Progenitor cell of endocrine pancreas (in vitro differentiated cells): ENCODE measurements at places on chromosomes 6 and 20.

DNA sequence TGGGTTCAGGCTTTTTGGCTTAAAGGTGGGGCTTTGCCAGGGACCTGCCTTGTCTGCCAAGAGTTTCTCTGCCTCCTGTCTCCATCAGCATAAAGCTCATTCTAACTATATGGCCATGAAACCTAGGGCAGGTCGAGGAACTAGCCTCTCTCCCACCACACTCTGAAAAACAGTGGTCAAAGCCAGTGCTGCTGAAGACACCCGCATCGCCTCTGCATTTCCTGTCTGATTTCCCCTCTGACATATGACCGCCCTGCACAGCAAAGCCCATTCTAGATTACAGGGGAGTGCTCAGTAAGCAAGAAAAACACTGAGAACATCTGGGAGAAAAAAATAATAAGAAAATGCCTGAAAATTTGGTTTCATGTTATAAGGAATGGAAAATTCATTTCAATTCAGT is 573.6 kb downstream of the PRKN start:
- no peak for DNase-seq

- DNase-seq = no peak
These were observed 104.2 kb upstream of the DST start for GRCh38 chr6:56746767-56747504.

DNA sequence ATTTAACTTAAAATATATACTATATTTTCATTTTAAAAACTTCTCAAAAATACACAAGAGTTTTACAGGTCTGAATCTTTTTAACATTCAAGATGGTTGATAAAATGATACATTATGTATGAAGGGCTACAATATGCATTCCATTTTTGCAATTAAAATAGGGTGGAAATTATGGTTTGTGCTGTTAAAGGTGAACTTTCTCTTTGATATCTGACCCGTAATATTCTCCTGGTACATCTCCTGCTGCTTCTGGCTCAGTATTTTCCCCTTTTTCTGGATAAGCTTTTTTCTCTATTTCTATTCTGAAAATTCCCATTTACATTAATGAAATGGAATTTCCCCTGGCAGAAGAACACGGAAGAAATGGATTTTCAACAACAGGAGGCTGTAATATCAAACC is 27.4 kb upstream of the LCA5 start:
- no peak for DNase-seq

DNA sequence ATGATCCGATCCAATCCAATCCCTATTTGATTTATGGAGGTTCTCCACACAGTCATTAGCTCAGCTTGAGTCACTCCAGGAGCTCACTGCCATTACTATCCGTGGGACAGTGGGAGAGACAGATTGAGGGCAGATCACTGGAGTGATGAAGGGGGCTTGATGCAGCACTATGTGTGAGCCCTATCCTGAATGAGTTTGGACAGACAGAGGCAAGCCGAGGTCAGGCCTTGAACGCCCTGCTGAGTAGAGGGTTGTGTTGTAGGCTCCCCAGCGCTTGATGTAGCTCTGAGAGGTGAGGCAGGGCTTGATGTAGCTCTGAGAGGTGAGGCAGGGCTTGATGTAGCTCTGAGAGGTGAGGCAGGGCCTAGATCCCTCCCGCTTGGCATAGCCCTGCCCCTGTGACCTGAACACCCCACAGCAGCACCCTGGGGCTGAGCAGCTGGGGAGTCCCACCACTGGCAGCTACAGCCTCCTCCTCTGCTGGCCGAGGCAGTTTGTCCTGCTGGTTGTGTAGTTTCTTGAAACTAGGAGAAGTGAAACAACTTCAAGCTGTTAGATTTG is 58.7 kb downstream of the ZFAND3 start:
- DNase-seq = no peak

- DNase-seq = no peak
These were observed 243.7 kb downstream of the ARID1B start for GRCh38 chr6:157020881-157021343.

DNA sequence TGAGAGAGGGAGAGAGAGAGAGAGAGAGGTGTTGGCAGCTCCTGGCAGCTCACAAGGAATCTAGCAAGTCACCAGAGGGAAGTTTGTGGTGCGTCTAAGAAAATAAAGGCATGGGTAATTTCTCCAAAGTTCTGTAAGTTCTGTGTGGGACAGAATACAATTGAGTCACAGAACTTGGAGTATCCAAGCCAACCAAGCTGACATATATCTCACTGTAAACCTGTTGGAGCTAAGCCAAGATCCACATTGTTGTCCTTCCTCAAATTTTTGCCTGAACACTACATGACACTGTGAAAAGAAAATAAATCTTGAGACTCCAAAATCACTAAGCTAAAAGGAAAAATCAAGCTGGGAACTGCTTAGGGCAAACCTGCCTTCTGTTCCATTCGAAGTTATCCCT is 436.7 kb downstream of the MEI4 start:
- DNase-seq = no peak

- DNase-seq = no peak
These were observed 328.4 kb downstream of the KIF16B start for GRCh38 chr20:16244892-16245291.

GRCh38 chr6:127317388-127318128 is 25.9 kb downstream of the ECHDC1 start:
- DNase-seq = no peak

DNA sequence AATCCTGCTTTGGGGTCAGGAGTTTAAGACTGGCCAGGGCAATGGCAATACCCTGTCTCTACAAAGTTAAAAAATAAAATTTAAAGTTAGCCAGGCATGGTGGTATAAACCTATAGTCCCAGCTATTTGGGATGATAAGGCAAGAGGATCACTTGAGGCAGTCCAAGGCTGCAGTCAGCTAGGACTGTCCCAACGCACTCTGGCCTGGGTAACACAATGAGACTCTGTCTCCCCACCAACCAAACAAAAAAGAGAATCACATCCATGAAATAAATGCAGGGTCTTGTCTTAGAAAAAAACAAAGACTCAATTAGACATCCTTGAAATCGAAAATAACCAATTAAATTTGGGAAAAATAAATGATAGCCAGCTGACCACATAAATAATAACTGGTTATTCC is 88.9 kb downstream of the PHIP start:
- DNase-seq = no peak

DNA sequence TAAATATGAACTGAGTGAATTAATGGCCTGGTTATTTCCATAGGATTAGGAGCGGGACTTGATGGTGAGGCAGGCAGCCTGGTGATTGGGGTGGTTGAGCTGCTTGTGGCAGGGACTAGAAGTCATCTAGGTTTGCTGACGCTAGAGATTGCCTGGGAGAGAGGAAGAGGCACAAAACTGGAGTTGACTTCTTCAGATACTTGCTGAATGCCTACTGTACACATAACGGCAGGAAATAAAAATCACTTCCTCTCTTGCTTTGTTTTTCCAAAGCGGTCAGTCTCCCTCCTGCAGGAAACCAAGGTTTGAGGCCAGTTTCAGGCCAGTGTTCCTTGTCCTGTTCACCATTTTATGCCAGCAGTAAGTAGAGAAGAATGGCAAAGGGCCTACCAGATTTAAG is 36.7 kb upstream of the MYLIP start:
- DNase-seq = no peak

DNA sequence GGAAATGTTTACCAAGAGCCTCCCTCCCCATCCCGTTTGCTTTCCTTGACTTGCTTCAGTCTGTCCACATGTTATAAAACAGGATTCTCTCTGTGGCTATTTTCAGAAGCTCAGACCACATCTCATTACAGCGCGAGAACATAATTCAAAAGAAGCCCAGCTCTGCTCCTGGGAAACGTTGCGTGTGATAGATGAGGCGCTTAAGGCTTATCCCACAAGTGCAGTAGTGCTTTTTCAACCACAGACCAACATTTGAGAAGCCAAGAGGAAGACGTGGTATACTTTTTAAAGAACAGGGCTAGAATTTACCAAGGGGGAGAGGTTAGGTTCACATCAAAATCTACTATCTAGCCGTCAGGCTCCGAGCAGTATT is 239.5 kb downstream of the SLC24A3 start:
- DNase-seq = no peak

GRCh38 chr20:46701556-46701955 is 7.9 kb upstream of the SLC2A10 start:
- DNase-seq = no peak

- DNase-seq = no peak
These were observed 65.3 kb upstream of the MYLIP start for GRCh38 chr6:16063580-16063979.

DNA sequence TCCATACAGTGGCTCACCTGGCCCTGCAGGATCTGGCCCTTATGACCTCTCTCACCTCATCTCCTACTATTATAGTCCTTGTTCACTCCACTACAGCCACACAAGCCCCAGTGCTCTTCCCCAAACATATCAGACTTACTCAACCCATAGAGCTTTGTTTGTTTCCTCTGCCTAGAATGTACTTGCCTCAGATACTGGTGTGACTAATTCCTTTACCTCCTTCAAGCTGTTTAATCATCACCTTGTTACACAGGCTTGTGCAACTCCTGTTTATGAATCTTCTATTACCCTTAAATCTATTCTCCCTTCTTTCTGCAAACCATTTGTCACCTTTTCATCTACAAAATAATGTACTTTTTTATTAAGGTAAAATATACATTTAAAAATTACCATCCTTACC is 3.2 kb downstream of the DEFB125 start:
- DNase-seq = no peak

DNA sequence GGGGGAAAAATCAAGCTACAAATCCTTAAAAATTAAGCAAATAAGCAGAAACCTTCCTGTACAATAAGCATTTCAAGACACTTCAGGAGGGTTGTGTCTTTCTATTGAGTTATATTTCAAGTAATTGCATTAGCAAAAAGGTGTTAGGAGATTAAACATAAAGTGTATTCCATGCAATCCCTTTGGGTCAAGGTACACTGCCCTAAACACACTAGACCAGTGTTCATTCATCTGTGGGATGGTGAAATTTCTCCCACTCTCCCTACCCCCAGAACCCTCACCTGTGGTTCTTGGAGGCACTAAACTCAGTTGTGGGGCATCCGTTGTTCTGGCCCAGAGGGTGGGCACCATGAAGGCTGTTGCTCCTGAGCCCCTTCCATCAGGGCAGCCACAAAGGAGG is 205.1 kb upstream of the SGK1 start:
- DNase-seq = no peak

GRCh38 chr6:14720411-14721102 is 525.3 kb upstream of the JARID2 start:
- no peak for DNase-seq

GRCh38 chr20:2026514-2026913 is 32.7 kb upstream of the PDYN start:
- no peak for DNase-seq

GRCh38 chr6:84357631-84358030 is 130.2 kb upstream of the CEP162 start:
- no peak for DNase-seq

GRCh38 chr6:113010196-113010989 is 663.3 kb downstream of the RFPL4B start:
- DNase-seq = no peak

DNA sequence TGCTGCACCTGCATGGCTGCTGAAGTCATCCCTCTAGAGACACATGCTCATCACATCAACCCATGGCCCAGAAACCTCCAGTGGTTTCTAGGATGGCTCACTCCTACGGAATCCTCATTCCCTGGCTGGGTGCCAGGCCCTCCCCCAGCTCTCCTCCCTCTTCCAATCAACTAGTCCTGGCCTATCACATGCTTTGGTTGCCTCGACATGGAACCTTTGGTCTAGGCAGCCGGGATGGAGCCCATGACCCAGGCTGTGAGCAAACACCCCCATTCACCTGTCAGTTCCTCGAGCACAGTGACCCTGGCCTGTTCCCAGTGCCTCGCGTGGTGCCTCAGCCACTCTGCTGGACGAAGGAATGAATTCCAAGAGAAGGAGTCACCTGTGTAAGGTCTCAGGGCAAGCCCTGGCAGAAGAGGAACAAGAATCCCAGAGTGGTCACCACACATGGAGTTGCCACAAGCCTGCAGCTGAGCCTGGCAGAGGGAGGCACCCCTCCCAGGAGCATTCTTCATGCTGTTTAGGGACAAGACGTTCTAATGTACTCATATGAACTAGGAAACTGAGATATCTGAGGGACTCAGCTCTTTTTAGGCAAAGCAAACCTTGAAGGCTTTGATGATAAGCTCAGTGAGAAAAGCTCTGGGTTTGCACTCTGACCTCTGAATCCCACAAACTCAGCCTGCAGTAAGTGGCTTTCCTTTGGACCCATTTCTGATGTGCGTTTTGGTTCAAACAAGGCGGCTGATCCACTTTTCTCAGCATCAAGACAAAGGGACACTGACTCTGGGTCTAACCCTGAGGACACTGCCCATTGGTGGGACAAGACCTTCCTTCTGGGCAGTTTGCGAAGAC is 40.2 kb downstream of the PPP1R3G start:
- no peak for DNase-seq

GRCh38 chr6:24486065-24486464 is 3.3 kb downstream of the GPLD1 start:
- no peak for DNase-seq

DNA sequence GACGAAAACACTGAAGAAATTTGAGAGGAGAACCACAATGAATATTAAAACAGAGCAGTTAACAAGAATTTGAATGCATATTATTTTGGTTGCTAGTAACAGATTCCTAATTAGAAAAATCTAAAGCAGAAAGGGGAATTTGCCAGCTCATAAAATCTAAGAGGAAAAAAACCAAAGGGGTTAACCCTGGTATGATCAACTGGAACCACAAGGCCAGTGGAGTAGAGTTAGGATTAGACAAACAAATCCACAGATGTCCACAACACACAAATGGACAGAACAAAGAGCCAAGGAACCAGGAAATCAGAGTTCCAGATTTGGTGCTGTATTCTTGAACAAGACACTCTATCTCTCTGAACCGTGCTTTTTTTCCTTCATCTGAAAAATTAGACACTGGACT is 195.0 kb downstream of the TASP1 start:
- DNase-seq = no peak

- DNase-seq = no peak
These were observed 18.2 kb upstream of the TAGAP start for GRCh38 chr6:159062976-159063375.

GRCh38 chr6:21340573-21340972 is 253.0 kb upstream of the SOX4 start:
- no peak for DNase-seq

DNA sequence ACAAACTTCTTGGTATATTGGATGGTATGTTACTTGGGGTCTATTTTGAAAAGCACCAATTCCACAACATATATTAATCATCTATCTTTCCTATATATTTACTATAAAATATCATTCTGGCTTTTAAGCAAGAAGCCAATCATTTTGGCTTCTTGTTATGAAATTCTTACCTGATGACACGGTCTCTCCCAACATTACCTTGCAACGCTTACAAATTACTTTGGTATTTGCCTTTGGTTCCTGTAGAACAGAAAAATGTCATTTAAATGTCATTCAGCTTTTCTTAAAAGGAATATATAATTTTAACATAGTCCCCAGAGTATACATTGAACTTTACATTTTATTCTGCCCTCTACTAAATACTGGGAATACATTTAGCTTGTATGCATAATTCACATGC is 27.4 kb downstream of the UBE3D start:
- DNase-seq = no peak

- no peak for DNase-seq
These were observed 174.7 kb downstream of the OTOR start for GRCh38 chr20:16922834-16923233.

- no peak for DNase-seq
These were observed 119.9 kb downstream of the UST start for GRCh38 chr6:148866657-148867268.

- no peak for DNase-seq
These were observed 12.9 kb downstream of the COX7A2 start for GRCh38 chr6:75230484-75231325.

GRCh38 chr6:66245231-66245630 is 538.2 kb upstream of the EYS start:
- DNase-seq = no peak
